Stimulated activated CD4-positive, alpha-beta T cell treated with anti-CD3 and anti-CD28 coated beads, Interleukin-2, amount 100 ng/mL, for 4 hours (primary cell): ENCODE measurements at places on chromosomes 2 and 18.

DNA sequence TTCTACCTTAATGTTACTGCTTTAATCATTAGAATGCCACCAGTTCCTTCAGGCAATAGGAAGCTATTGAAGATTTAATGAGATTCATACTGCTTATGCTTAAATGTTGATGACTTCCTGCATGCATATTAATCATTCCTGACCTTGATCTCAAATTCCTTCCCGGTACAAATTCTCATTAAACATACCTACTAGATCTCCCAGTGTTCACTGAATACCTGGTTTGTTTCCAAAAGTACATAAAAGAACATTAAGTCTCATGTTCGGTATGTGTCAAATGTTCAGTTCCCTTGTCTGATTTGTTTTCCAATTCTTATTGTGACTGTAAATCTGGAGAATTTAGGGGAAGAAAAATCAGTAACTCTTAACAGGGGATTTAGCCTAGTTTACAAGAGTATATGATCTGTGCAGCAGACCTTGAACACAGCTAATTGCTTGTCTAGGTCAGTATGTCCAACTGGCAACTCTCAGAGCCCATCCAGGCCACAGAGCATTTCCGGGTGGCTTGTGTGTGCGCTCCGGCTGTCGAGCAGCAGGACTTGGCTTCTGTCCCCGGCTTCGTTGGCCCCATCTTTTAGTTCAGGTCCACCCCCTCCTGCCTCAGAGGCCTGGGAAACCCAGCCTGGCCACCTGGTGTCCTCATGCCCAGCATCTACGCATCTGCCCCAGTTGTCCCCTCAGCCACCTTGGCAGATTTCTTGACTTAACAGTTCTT is 13.1 kb downstream of the METAP1D start:
- no peak for DNase-seq

- no peak for DNase-seq
These were observed 117.7 kb downstream of the SATB2 start for GRCh38 chr2:199339891-199340605.

- no peak for DNase-seq
These were observed 35.8 kb upstream of the GPC1 start for GRCh38 chr2:240399419-240400324.

DNA sequence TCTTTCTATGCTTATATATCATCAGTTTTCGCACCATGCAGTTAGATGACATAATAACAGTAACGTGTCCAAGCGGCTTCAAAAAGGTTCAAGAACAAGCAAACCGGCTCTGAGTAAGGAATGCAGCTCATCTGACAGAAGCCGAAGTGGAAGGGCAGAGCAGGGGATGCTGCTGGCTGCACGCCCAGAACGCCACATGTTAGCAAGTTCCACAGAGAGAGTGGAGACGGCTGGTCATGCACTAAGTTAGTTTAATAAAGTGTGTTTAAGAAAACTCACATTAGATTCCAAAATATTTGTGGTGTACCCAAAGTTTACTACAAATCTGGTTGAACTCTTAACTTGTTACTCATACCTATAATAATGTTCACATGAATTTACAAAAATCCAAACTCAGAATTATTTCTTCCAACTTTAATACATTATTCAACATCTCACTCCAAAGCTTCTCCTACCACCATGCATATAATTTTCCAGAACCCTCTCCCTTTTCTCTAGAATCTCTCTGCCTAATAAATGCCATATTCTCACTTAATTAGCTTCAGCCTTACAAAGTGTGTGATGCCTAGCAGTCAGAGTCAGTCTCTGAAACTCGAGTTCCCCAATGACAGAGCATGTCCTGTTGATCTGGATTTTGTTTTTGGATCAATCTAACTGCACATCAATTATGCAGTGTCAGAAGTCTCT is 170.0 kb downstream of the DNAH7 start:
- DNase-seq: no peak

DNA sequence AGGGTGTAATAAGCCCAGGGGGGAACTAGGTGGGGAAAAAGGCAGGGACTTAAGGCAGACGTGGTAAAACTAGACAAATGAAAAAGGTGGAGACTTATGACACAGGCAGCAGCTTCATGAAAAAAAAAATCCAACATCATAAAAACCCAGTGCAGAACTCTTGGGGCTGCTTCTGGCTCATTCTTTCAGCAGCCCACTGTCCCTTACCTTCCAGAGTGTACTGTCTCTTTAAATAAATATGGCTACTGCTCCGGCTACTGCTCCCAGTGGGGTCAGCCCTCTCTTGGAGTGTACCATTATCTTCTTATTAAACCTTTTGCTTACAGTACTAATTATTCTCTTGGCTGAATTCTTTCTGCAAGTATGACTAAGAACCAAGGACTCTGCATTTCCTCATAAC is 699.5 kb downstream of the DSC3 start:
- DNase-seq: no peak

- DNase-seq: no peak
These were observed 23.7 kb upstream of the SMAD7 start for GRCh38 chr18:48974304-48975119.

GRCh38 chr2:130763405-130763804 is 8.1 kb downstream of the AMER3 start:
- DNase-seq: no peak

DNA sequence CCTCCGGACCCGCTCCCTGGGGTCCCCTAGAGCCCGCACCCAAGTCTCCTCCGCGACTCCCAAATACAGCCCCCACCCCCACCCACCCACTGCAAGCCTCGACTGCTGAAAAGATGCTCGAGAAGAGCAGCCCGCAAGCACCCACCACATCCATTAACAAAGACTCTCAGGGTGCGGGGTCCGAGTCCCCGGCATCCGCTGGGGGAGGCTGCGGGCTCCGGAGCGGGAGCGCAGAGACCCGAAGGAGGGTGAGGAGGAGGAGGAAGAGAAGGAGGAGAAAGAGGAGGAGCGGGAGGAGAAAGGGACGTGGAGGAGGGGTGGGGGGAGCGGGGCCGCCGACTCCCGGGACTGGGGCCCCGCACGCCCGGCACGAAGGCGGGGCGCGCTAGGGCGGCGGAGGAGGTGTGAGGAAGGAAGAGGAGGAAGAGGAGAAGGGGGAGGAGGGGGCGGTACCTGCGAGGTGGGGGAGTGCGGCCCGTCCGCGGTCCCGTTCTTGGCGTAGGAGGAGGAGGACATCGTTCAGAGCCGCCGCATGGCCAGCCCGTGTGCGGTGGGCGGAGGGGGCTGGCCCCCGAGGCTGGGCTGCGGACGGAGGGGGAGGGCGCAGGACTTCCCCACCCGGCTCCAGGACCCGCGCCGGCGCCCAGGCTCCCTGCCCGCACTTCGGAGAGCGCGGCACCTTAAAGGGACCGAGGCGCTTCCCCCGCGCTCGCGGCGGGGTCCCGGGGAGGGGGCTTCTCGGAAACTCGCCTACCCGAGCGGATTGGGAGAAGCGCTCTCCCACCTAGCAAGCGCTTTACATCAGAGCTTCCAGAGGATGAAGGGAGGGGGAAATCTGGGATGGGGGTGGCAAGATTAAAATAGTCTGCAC is at the start of gene CACNB4:
Gene CACNB4, minus strand, starts transcription at position 549 of the 871 bp plus-strand sequence.
- DNase-seq: peak; percentile 9

- no peak for DNase-seq
These were observed 1.0 kb downstream of the SPHKAP start for GRCh38 chr2:228180181-228181097.

DNA sequence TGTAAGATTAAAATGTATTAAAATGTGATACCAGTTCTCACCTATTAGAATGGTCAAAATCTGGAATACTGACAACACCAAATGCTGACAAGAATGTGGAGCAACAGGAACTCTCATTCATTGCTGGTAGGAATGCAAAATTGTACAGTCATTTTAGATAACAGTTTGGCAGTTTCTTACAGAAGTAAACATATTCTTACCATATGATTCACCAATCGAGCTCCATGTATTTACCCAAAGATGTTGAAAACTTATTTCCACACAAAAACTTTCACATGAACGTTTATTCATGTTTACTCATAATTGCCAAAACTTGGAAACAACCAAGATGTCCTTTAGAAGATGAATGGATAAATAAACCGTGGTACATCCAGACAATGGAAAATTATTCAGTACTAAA is 1193.5 kb upstream of the ACVR2A start:
- DNase-seq: no peak

GRCh38 chr2:174180726-174181236 is 67.6 kb downstream of the OLA1 start:
- DNase-seq: no peak

- DNase-seq: no peak
These were observed 14.2 kb upstream of the CLASP1 start for GRCh38 chr2:121663434-121663833.
